Chondrocyte (in vitro differentiated cells): ENCODE measurements at places on chromosomes 1 and 21. TPM values are rescaled to one million over a fixed set of nuclear protein-coding genes. Genes with fewer than 3 reads are reported as not detected.

The DCDC2B gene
- not detected in 3 replicates for total RNA-seq

The TNFRSF8 gene
- total RNA-seq: not detected in 3 replicates

- no peak overlapping the region for H3K4me3 ChIP-seq
- DNase-seq: no peak
- no peaks in the 10 kb centered on the region for H3K36me3 ChIP-seq
- no peak overlapping the region for H3K27ac ChIP-seq
These were observed 740.6 kb downstream of the RWDD3 start for GRCh38 chr1:95974586-95974985.

DNA sequence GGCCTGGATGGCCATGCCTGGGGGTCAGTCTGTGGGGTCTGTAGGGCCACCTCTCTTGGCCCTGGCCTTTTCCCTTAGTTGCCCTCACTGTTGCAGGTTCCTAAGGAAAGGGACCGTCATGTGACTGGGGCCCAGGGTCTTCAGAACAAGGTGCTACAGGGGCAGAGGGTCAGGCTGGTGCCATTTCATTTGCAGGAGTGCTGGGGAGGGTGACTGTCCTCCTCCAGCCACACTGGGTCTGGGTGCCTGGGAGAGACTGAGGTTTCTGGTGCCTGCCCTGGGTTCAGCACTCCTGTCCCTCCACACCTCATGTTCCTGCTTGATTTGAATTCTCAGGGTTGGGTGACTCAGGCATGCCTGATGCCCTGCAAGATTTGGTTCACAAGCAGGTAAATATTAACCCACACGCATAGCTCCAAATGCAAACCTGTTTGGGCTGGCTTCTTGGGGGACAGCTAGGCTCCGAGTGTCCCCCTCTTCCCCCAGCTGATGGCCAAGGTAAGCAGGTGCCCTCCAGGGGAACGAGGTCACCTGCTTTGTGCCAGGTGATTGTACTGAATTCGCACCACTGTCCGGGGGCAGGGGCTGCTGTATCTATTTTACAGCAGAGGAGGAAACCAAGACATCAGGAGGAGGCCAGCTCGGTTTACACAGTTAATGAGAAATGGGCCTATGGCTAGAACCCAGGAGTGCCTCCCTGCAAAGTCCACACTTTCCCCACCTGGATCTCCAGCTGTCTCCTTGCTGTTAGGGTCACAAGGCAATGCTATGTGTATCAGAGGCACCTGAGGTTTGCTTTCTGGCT lies 20.3 kb downstream of the ARHGEF10L start:
- peaks cover 55% of the 10 kb centered on the region for H3K4me1 ChIP-seq
- peak overlapping the region; percentile 96 for H3K27ac ChIP-seq

- no peak overlapping the region for H3K27ac ChIP-seq
- no peak for DNase-seq
- peaks cover 13% of the 10 kb centered on the region for H3K4me1 ChIP-seq
- no peak overlapping the region for H3K4me3 ChIP-seq
- H3K36me3 ChIP-seq: no peaks in the 10 kb centered on the region
These were observed 7.4 kb upstream of the RGS13 start for GRCh38 chr1:192628396-192629057.

- DNase-seq: peak; percentile 92
- no peaks in the 10 kb centered on the region for H3K36me3 ChIP-seq
- peaks cover 23% of the 10 kb centered on the region for H3K4me1 ChIP-seq
These were observed 65.1 kb upstream of the JUN start for GRCh38 chr1:58848818-58849411.
